Dermis blood vessel endothelial cell (primary cell): ENCODE measurements at places on chromosomes 5 and 9. TPM values are rescaled to one million over a fixed set of nuclear protein-coding genes. Genes with fewer than 3 reads are reported as not detected.

Gene NUTM2G
- not detected in 2 replicates for total RNA-seq

Gene BRD3OS
- total RNA-seq, result 5.4 and 15.8 TPM in 2 replicates

Gene PHF24
- not detected in 2 replicates for total RNA-seq

Gene C5
- 2.2 and 2.6 TPM in 2 replicates for total RNA-seq

Gene FBP1
- total RNA-seq, result 1.3 and 2.2 TPM in 2 replicates

Gene CTSV
- under 0.01 and 2.1 TPM in 2 replicates for total RNA-seq

Gene LIX1
- total RNA-seq, result not detected in 2 replicates

Gene PCDHB7
- 0.68 and 0.74 TPM in 2 replicates for total RNA-seq

Gene TMEFF1
- total RNA-seq, result 9.2 and 19.3 TPM in 2 replicates

Gene DRD1
- not detected in 2 replicates for total RNA-seq

Gene TAF1L
- under 0.01 TPM in 2 replicates for total RNA-seq

Gene RASGEF1C
- total RNA-seq, result not detected in 2 replicates

Gene IRF1
- 26.4 TPM in 2 replicates for total RNA-seq

Gene FER
- 29.1 and 32.5 TPM in 2 replicates for total RNA-seq

Gene WDR38
- total RNA-seq, result not detected in 2 replicates

Gene SLC25A48
- not detected in 2 replicates for total RNA-seq
